ENCODE measurements at places on chromosomes 5 and 9.

- no peak for DNase-seq
These were observed 63.2 kb downstream of the PCA3 start for GRCh38 chr9:76827296-76828080.

DNA sequence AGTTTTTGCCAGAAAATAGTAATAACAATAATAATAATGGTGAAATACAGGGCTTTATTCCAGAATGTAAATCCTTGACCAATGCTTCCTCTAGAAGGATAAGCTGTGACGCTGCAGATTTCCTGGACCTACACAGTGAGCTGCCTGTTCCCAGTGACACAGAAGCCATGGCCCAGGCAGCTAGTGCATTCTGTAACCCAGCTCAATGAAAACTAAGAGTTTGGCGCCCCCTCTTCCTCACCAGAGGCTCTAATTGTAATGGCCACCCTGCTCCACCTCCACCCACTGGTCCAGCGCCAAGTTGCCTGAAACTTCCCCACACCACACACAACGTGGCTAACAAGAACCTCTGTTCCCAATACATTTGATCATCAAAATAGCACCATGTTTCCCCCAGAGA lies 248.1 kb downstream of the CETN3 start:
- DNase-seq, result peak; percentile 9

DNA sequence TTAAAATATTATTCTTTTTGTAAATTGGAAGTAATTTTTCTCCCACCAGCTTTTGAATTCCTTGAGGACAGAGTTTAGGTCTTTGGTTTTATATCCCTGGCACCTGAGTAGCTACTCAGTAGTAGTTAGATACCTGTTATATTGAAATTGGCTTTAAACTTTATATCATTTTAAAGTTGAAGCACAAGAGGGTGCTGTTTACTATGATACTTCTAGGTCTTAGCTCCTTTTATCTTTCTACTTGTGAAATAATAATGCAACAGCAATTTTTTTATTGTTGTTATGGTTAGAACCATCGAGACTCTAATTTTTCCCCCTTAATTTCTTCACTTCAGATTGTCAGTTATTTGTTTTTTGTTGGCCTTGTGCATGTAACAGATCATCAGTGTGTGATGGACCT lies 46.3 kb downstream of the AP3S1 start:
- peak; percentile 14 for DNase-seq

DNA sequence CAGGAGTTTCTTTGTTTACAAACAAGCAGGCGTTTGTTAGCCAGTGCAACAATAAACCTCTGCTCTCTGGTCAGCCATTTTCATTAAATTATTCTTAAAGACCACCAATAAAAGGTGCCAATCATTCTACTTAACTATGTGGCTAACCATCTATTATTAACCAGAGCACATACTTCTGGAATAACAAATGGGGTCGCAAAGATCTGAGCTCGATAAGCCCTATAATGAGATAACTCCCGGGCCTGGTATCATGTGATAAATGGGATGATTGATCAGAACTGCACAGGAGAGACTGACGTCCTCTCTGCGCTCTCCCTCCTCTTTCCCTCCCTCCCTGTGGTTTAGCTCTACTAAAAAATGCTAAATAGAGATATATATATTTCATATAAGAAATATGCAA lies 488.2 kb downstream of the NTRK2 start:
- DNase-seq, result no peak

- DNase-seq, result peak; percentile 77
These were observed 21.5 kb downstream of the C9orf57 start for GRCh38 chr9:72038890-72039410.

DNA sequence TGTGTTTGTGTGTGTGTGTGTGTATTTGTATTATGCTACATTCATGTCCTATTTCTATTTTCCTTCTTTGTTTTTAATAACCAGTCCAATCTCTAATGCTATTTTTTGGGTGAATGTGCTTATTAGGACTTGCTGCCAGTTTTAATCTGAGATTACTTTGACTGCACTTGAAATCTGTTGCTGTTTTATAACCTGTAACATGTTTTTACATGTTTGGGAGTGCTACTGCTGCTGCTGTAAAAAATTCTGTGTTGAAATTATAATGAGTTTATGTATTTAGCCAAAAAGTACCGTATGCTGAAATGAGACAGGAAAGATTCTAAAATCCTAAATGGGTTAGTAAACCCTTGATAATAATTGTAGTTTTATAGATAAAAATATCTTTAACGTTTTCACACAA lies 104.7 kb upstream of the SSBP2 start:
- no peak for DNase-seq

GRCh38 chr9:109816490-109816889 lies 36.5 kb downstream of the PALM2AKAP2 start:
- DNase-seq, result peak; percentile 96

GRCh38 chr5:133715616-133716015 lies 103.3 kb upstream of the FSTL4 start:
- DNase-seq, result no peak

GRCh38 chr5:141441571-141442170 lies 11.4 kb downstream of the PCDHGA12 start:
- no peak for DNase-seq

GRCh38 chr9:21154018-21154608 lies 12.3 kb downstream of the IFNA21 start:
- peak; percentile 19 for DNase-seq

DNA sequence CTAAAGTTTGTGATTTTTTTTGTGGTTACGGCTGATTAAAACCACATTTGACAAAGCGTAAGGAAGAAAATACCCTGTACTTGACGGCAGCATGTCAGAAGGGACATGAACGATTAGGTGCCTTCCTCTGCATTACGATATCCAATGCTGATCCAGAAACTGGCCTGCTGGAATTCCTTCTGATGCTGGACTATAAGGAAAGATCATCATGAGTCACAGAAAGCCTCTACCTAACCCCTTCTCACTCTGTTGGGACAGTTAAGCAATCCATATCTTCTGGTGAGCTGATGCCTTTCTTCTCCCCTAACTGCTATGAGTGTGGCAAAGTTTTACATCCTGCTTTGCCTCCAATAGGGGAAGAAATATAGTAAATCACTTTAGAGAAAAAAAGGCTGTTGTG lies 78.4 kb upstream of the PAPPA start:
- no peak for DNase-seq

GRCh38 chr5:74943905-74944304 lies 77.7 kb upstream of the FAM169A start:
- DNase-seq, result no peak

GRCh38 chr5:120615967-120616645 lies 152.0 kb downstream of the PRR16 start:
- DNase-seq, result peak; percentile 75

GRCh38 chr9:84748112-84748511 lies 78.6 kb downstream of the NTRK2 start:
- no peak for DNase-seq

GRCh38 chr9:125133403-125134329 lies 9.7 kb downstream of the SCAI start:
- DNase-seq, result no peak

DNA sequence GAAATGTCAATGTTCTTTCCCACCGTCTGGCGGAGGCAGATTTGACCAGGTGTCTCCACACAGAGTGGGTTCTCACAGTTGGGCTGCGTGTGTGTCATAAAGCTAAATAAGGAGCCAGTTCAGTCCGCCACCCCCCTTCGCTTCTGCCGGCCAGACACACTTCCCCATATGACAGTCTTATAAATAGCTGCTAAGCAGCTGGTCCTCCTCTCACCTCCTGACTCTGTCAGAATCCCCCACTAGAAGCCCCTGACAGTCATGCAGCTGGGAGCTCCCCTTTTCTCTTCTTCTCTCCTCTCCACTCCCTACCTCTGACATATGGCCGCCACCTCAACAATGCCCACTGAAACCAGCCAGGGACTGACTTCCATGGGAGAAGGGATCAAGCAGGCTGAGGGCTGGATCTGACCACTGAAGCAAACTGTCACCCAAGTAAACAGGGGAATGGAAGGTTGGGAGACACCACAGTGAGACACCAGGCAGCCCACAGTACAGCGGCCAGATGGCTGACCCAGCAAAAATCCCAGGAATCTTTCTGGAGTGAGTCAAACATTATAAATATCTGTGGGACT lies 141.9 kb upstream of the EFNA5 start:
- peak; percentile 52 for DNase-seq

GRCh38 chr5:164301708-164302107 lies 796.3 kb downstream of the MAT2B start:
- DNase-seq, result peak; percentile 17

DNA sequence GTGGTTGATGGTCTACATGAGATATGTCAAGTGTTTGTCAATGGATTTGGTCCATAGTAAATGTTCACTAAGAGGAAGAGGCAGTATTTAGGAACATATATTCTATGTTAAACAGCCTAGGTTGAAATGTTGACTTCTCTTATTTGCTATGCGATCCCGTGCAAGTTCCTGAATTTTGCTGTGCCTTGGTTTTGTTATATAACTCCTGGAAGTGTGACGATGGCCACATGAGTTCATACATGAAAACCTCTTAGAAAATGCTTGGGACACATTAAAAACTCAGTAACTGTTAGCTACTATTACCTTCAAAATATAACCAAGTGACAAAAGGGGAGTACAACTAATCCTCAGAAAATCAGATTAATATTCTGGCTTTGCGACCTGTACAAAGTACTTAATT lies 21.9 kb upstream of the FBXW2 start:
- no peak for DNase-seq

DNA sequence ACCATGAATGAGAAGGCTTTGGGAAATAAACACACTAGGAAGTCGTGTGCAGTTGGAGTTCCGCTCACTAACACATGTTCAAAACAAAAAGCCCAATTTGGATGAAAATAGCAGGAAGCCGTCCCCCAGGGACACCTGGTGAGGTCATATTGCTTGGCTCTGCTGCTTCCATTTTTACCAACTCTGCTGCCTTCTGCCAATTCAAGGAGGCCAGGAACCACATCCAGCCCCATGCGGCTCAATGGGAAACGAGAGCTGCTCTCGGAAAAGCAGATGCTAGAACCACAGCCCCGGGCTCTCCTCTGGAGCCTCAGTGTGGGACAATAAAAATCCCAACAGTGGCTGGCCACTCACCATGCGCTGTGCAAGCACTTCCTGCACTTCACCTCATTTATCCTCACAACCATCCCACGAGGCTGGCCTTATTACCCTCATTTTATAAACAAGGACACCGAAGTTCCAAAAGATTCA lies 13.4 kb downstream of the ADAM19 start:
- peak; percentile 88 for DNase-seq

DNA sequence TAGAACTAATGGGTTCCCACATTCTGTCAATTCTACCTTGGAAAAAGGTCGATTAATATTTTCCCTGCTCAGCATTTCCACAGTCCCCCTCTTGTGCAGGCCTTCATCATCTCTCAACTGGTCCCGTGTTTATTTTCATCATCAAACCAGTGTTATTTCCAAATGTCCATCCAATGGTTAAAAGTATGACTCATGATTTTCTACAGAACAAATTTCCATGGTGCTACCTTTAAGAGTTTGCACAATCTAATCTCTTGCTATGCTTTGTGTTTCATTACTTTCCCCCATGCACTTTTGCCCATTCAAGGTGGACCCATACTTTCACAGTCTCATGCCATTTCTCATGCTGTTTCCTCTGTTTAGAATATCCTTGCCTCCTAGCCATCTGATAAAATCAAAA lies 143.7 kb downstream of the CCDC192 start:
- DNase-seq, result no peak

GRCh38 chr5:65779643-65780042 lies 57.6 kb downstream of the NLN start:
- DNase-seq, result no peak

DNA sequence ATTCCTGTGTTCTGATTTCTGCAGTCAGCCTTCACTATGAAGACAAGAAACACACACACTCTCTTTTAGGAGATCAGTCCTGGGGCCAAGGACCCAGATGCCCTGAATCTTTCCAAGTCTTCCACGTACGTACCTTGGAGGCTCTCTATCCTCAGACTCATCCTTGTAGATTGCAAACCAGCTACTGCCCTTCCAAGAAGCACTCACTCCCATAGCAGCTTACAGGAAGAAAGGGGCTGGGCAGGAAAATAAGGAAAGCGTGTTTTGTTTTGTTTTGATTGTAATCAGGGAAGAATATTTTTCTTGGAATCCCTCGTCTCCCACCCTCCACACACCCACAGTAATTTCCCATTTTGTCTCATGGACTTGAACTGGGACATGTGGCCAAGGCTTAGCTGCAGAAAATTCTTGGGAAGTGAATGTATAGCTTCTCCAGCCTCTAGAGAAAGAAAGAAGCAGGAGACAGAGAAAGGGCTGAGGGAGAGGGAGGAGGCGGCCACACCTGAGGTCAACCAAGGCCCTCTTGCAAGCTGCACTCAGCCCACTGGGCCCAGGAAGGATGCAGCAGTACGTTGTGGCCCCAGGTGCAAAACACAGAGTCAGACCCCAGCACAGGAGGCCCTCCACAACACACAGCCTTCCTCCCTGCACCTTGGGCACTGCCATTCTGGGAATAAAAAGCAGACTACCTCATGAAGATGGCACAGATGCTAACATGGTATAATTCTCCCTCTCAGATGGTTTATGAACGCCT lies 29.9 kb downstream of the IRX2 start:
- DNase-seq, result no peak

DNA sequence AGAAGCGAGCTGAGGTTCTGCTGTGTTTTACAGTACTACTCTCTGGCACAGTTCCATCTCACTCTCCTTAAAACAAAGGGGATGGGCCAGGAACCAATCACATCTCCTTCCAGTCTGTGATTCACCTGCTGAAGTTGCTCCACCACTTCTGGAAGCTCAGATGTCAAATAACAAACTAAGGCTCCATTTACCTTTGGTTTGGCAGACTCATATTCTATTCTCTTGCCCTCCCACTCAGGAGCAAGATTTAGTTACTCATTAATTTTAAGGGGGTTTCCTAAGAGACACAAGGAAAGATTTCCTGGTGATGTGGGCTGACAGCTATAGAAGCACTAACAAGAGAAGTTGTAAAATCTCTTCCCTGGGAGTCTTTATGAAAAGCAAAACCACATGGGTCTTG lies 37.8 kb upstream of the KIF2A start:
- DNase-seq, result no peak

DNA sequence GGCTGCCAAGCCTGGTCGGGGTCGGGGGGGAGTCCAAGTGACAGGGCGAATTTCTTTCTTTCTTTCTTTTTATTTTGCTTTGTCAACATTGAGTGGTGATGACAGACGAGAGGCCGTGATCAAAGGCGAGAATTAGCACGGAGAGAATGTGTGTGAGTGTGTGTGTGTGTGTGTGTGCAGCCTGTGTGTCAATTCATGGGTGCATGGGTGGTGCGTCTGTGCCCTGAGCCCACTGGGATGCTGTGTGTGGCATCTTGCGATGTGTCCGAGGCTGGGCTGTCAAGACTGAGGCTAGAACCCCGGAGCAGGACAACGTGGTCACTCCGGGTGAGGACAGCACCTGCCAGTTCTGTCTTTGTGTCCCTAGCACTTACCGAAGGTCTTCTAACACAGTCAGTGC lies 4.7 kb upstream of the FIBCD1 start:
- no peak for DNase-seq

GRCh38 chr9:111158363-111158762 lies 120.1 kb upstream of the LPAR1 start:
- DNase-seq, result peak; percentile 79

DNA sequence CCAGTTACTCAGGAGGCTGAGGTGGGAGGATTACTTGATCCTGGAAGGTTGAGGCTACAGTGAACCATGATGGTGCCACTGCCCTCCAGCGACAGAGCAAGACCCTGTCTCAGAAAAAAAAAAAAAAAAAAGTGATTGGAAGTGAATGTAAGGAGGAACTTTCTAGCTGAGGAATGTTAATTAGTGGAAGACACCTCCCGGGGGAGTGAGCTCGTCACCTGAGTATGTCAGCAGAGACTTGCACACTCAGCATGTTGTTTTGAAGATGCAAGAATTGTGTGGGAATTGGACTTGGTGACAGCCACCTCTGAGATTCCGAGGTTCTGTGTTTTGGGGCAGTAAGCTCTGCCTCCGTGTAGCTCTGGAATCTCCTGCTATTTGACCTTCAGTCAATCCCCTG lies 3.6 kb downstream of the SYNPO start:
- no peak for DNase-seq
